ENCODE measurements at places on chromosomes 5 and 9.

DNA sequence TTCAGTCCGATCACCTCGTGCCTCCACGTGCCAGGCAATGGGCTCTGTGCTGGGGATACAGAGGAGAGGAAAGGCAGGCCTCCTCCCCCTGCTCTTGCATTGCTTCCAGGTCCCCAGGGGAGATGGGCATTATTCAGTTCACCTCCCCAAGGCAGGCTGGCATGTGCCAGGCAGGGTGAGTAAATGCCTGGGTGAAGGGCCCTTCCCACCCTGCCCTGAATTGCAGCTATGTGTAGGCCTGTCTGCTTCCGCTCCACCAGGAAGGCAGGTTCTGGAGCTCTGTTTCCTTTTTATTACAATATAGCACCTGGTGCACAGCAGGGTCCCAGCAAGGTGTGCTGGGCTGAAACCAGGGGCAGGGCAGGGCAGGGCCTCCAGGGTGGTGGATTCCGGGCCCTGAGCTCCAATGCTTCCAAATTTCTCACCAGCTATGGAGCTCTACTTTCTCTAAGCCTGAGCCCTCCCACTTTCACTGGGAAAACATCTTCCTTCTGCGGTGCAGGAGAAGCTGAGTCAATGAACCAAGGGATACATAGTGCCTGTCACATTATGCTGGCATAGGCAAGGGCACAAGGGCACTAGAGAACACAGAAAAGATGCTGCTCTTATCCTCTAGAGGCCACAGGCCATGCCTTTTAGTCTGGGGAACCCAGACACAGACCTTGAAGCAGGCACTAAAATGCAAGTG lies 42.0 kb downstream of the SHB start:
- DNase-seq, result no peak

DNA sequence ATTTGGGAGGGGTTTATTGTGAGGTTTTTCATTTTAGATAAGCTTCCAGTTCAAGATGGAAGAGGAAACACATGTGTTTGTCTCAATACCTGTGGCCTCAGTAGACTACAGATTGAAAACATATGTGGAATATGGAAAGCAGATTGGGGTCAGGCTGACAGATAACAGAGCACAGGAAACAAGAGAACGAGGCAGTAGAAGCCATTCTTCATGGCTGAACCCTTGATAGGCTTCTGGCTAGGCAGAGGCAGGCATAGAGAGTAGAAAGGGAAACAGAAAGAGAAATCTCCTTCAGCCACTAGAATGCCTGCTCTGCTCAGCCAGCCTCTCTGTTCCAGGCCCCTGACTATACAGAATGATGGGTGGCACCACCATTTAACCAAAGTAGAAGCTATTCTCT lies 152.5 kb downstream of the MUSK start:
- no peak for DNase-seq

DNA sequence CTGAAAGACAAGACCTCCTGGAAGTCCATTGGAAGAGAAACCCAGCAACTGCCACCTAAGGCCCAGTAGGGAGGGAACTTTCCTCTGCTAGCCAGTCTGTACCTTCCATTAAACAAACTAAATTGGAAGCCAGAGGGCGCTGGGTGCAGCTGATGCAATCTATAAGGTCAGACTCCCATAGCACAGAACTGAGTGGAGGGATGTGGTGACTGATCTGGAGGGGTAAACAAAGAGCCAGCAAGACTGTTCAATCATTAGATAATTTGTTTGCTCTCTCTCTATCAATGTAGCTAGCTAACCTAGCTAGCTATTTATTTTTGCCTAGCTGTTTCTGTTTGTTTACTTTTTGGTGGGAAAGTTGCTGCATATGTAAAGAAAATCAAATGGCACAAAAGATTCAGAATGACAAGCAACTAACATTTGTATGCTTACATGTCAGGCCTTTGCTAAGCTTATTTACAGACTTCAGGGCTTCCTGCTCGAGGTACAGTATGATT lies 291.8 kb upstream of the DAB2 start:
- DNase-seq, result peak; percentile 10

GRCh38 chr9:125839317-125839716 lies 92.1 kb downstream of the PBX3 start:
- DNase-seq, result no peak

GRCh38 chr5:137260820-137261695 lies 238.1 kb downstream of the SPOCK1 start:
- DNase-seq, result no peak

DNA sequence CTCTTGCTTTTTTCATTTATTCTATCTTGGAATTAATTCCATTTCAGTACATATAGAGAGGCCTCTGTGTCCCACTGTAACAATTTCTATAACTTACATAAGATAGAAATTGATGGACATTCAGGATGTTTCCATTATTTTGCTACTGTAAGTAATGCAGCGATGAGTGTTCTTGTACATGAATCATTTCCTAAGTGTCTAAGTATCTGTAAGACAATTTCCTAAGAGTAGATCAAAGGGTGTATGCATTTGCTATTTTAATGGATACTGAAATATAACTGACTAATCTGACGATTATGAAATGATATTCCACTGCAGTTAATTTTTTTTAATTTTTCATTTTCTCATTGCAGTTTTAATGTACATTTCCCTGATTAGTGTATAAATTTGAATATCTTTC lies 23.0 kb upstream of the RBM22 start:
- DNase-seq, result no peak

- no peak for DNase-seq
Observed at GRCh38 chr5:109529520-109529919, 119.7 kb upstream of the PJA2 start.

GRCh38 chr5:104909803-104910202 lies 1347.2 kb upstream of the NUDT12 start:
- DNase-seq, result no peak

GRCh38 chr5:150304481-150305081 lies 1.9 kb upstream of the ARSI start:
- DNase-seq, result no peak

DNA sequence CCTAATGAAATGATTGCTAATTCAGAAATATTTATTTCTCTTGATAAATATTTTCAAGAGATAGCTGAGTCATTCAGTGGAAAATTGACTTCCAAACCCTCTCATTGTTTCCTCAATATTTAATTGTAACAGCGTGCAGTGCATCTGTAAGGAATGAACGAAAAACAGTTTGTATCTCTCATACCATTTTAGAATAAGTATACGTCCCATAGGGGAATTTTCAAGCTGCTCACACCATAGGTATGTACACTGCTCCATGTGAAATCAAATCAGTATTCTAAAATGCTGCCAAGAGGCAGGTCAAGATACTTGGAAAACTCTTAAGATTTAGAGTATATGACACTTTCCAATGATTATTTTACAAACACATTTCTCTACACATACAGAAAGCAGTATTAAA lies 202.2 kb downstream of the ARL15 start:
- no peak for DNase-seq

DNA sequence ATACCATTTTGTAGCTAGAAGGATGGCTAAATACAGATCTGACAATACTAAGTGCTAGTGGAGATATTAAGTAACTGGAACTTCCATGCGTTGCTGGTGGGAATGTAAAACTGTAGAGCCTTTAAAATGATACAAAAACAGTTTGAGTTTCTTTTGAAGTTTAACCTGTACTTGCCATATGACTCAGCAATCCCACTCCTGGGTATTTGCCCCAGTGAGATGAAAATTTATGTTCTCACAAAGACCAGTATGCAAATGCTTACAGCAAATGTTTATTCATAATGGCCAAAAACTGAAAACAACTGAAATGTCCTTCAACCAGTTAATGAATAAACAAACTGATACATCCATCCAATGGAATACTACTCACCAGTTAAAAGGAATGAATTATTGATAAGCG lies 137.3 kb downstream of the SLC12A2 start:
- DNase-seq, result no peak

DNA sequence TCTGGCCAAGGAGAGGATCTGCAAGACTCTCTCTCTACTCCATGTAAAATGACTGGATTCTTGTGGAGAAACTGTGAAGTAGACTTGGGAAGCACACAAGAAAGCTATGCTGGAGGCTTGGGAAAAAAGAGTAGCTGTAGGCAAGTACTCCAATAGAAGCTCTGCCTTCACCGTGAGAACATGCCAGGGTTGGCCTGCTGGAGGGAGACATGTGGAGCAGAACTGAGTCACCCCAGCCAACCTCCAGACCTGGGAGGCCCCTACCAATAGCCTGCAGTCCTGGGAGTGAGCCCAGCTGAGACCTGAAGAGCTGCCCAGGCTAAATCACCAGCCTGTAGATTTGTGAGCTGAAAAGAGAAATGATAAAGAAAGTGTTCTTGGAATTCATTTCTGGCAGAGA lies 66.6 kb downstream of the DEPDC1B start:
- DNase-seq, result no peak

DNA sequence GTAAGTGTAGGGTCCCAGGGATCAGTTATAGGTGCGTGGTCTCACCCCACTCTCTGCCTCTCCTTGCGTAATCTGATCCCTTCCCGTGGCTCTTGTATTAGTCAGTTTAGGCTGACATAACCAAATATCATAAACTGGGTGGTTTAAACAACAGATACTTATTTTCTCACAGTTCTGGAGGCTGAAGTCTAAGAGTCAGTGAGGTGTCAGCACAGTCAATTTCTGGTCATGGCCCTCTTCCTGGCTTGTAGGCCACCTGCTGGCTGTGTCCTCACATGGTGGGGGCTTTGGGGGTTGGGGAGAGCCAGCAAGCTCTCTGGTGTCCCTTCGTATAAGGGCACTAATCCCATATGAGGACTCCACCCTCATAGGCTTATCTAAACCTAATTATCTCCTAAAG lies 32.3 kb downstream of the CARTPT start:
- no peak for DNase-seq

GRCh38 chr5:1385395-1386273 lies 40.7 kb upstream of the CLPTM1L start:
- DNase-seq, result peak; percentile 90

Data from activated naive CD8-positive, alpha-beta T cell treated with anti-CD3 and anti-CD28 coated beads, Interleukin-2, amount 50 U/mL, for 24 hours (primary cell).